ENCODE measurements at places on chromosomes 2 and 18. TPM values are rescaled to one million over a fixed set of nuclear protein-coding genes. Genes with fewer than 3 reads are reported as not detected.

The PSMA8 gene
- not detected for total RNA-seq

The PLCL1 gene
- 7.5 TPM for total RNA-seq

The ANKRD36C gene
- total RNA-seq, result 37.2 TPM

The AQP12B gene
- total RNA-seq, result 0.19 TPM

DNA sequence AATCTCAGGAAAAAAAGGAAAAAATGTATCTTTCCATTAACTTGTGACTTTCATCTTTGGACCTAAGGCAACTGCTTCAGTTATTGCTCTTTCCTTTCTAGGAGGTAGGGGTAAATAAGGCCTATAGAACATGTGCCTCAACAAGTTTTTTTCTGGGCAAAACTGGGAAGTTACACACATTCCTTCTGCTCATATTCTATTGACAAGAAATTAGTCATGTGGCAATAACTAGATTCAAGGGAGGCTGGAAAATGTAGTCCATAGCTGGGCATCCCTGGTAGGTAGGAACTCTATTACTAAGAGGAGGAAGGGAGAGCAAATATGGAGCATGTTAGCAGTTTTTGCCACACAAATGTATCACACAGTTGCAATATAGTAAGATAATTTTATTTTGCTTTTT, 37.7 kb upstream of the NEMP2 start:
- no peak for DNase-seq

DNA sequence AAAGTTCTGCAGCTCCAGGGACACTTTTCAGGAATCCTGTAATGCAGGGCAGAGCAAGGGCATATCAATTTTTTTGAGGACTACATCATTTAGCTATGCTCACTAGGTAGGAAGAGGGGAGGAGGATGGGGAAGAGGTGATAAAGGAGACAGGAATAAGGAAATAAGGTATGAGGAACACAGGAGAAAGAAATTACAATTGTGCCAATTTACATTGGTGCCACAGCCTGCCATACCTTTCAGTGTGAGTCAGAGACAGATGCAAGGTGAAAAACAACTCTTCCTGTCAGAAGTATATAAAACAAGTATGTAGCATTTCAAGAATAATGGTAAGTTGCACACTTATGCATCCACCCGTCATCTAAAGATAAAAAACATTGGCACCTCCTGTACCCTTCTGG, 5.4 kb upstream of the MRPS9 start:
- no peak for DNase-seq

DNA sequence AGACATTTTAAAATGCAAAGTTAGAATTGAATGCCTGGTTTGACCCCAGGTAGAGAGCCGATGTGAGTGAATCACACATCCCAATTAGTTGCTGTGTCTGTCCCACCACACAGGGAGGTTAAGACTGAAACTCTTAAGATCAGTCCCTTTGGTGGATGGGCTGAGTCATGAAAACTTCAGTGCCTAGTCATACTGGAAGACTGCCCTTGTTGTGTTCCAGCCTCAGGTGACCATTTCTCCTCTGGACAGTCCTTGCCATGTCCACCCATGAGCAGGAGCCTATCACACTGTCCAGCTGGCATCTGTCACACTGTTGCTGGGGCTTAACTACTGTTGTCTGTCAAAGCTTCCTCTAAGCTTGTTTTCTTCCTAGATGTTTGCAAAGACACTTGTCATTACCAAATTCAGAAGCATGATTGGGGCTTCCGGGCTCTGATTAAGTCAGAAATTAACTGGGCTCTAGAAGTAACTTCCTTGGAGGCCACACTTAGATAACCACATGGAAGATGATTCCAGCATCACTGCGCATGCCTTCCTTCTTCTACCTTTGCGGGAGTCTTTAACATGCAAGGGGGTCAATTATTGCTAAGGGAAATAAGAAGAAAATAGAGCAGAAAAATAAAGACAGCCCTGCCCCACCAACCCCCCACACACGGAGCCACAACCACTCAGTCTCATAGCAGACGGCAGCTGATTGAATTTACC, 21.3 kb downstream of the CYRIA start:
- no peak for DNase-seq
